ENCODE measurements at places on chromosomes 3 and 15.

DNA sequence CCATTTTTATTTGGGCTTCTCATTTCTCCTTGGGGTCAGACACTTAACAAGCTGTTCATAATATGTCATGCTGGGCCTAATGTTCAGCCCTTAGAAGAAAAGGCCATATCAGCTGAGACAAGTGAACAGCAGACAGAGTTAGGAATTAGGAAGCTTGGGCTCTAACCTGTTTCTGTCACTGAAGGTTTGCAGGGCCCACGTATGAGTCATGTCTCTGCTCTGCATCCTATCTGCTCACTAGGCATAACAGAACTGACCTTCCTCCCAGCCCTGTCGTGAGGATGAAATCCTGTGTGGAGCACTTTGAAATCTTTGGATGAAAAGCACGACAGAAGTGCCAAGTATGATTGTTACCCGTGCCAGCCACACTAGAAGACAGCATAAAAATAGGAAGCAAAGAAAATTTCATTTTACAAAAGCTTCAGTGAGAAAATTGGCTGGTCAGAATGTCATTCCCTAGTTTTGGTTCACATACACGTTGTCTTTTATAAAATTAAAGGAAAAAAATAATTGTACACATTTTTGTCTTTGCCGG is 26.5 kb upstream of the CD47 start:
- no peak for DNase-seq

- DNase-seq = no peak
Observed at GRCh38 chr15:81859737-81860516, 185.9 kb downstream of the MEX3B start.

DNA sequence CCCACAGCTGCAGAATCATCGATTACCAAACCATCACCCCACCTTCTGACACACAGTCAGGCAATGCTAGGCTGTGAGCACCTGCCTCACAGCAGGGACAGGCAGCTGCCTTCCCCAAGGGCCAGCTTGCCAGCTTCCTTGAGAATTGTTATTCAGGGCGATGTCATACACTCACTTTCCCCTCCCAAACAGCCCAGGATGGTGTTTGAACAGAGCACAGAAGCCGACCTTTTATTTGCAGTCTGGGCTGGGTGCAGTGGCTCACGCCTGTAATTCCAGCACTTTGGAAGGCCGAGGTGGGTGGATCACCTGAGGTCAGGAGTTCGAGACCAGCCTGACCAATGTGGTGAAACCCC is 84.5 kb upstream of the HERC1 start:
- DNase-seq = no peak

GRCh38 chr15:86183596-86184491 is 104.2 kb downstream of the AGBL1 start:
- no peak for DNase-seq

- no peak for DNase-seq
Observed at GRCh38 chr3:112966633-112967032, 8.3 kb downstream of the CD200R1 start.

- DNase-seq = peak; percentile 75
Observed at GRCh38 chr3:100047455-100048141, 66.7 kb downstream of the FILIP1L start.

DNA sequence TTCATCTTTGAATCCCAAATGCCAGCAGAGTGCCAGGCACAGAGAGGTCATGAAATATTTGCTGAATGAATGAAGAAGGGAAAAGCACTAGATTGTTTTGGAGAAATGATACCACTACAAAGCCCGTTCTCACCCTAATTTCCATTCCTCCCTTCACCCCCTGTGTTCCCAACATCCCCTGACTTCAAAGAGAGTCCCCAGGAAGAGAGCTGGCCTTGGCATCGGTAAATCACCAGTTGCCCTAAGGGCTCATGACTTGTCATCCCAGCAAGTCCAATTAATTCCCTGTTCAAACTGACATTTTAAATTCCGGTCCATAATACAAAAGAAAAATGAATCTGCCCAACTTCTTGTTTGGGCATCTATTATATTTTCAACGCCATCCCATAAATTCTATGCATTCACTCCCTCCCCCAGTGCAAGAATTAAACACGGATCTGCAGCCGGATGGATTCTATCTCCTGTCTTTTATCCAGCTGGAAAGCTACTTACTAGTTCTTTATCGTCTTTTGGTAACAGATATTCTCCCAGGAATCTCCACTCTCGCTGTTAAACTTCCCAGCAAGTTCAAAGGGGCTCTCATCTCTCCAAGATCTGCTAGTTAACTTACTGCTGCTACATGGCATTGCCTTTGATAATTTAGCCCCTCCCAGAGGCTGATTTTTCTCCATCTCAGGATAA is 63.9 kb upstream of the TSC22D2 start:
- DNase-seq = no peak

DNA sequence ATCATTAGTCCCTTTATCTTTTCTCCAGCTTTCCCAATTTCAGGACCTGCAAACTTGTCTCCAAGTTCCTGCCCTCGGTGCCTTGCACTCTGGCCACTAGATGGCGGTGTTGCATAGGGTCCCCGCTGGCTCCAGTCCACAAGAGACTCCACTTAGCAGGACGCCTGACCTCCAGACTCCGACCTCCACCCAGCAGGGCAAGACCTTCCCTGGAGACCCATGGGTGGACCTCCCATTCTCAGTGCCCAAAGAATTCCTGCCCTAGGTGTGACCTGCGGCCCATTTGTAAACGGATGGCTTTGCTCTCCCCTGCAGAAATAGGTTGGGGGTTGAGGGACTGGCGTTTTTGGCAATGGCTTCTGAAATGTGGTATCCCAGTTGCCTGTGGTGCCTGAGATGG is 82.6 kb downstream of the LSM3 start:
- peak; percentile 42 for DNase-seq

DNA sequence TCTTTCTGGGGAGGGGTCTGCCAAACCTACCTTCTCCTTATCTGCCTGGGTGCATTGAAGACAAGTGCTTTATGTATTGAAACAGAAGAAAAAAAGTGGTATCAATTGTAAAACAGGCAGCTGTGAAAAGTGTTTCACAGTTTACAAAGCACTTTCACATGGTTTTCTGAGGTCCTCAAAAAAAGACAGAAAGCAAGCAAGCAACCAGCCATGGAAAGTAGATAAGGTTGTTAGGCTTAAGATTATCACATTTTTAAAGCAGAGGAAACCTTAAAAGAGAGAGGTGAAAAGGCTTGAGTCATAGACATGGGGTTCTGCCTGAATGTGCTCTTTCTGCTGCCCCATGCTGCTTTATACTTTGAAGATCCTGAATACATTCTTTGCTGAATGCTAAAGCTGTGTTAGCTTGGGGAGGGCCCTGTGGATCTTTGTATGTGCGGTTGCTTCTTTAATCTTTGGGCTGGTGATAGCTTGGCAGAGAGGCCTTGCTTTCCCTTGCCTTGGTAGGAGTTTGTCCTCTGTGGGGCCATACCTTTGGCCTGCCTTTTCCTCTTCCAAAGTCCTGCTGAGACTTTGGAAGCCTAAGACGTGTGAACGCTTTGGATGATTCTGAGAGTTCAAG is 2.6 kb downstream of the SMAD3 start:
- no peak for DNase-seq

DNA sequence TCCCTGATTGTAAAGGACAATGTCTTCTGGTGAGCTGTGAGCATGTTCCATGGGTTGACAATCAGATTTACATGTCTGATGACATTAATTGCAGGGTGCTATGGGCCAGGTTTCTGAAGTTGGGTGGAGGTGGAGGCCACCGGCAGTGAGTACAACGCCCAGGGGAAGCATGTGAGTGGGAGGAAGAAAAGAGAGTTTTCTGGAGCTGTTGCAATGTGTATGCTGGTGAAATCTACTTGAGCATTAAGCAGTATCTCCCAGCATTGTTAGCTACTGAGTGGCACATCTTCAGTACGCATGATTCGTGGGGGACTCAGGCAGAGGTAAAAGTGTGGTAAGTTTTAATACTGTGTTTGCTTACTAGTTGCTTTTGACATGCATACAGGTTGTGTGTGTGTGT is 26.6 kb downstream of the TMEM45A start:
- DNase-seq = no peak

DNA sequence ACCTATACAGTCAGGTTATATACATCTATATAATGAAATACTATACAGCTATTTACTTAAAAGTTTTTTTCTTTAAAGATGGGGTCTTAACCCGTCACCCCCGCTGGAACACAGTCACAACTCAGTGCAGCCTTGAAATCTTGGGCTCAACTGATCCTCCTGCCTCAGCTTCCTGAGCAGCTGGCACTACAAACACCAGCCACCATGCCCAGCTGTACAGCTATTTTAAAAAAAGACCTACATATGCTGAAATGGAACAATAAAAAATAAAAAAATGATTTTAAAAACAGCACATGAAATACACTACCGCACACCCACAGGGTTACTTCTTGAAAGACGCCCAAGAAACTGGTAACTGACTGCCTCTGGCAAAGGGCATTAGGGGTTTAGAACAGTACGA is 3.8 kb downstream of the NCBP2 start:
- DNase-seq = no peak

DNA sequence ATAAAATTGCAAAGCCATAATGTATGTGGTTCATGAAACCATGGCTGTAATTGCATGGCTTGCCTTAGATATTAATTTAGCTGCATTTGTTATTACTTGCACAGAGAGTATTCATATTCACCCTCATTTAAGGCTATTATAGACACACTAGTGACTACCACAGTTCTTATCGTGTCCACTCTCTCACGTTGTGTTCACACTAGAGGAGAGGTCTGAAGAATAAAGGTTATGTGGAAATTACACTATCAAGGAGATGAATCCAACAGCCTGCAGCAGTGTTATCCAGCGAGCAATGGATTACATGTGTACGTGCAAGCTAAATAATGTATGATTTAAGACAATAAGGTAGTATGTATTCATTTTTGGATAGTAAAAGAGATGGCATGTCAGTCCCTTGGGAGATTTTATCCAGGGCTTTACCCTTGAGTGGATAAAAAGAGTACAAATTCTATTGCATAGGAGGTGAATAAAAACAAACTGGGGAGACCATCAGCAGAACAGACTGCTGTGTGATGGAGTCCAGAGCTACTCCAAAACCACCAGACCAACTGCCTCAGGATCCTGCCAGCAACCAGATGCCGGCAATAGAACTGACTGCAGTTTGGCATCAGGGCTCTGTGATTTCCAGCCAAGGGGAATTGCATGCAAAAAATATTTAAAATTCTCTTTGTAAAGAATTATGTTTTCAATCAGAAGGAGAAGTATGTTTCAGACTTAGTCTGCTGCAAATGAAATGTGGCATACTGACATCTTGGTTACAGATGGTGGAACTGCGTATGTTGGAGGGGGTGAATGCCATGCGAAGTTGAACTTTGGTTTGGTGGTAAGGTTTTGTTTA is 146.6 kb downstream of the RBMS3 start:
- DNase-seq = peak; percentile 71

DNA sequence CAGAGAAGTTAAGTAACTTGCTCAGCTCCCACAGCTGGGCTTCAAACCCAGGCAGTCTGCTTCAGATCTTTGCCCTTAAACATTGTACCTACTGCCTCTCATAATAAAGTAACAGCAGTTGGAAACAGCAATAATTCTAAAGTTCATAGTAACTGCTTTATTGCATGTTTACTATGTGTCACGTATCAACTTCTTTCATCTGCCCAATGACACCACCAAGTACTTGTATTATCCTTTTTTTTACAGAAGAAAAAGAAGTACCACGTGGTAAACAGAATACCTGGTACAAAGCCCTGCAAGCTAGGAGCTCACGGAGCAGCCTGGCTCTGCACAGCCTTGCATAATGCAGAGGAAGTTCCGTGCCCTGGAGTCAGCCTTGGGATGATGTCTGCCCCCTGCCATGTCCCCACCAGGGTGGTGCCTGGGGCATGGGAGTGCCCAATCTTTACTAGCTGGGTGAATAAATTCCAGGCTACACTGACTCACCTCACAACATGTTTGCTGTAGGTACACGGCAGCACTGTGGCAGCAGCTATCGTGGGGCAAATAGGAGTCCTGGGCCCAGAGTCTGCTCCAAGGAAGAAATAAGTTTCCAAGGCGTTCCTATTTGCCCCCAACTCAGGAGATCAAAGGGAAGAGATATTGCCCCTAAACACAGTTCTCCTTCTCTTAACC is 77.2 kb downstream of the LDHAL6B start:
- no peak for DNase-seq

DNA sequence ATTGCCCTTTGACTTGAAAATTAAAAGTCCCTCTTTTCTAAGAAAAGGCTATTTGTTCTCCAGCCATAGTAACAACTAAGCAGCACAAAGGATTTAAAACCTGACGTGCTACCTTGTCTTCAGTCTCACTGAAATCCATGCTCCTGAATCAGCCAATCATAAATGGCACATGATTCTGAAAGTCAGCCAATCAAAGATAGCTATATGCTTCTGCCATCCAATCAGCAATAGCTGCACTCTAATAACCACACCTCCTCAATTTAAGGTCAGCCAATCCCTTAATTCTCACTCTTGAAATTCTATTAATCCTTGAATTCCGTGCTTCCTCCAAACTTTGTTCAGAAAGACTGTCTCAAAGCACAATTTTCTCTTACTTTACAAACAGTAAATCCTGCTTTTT is 53.5 kb upstream of the ACAN start:
- DNase-seq = no peak

DNA sequence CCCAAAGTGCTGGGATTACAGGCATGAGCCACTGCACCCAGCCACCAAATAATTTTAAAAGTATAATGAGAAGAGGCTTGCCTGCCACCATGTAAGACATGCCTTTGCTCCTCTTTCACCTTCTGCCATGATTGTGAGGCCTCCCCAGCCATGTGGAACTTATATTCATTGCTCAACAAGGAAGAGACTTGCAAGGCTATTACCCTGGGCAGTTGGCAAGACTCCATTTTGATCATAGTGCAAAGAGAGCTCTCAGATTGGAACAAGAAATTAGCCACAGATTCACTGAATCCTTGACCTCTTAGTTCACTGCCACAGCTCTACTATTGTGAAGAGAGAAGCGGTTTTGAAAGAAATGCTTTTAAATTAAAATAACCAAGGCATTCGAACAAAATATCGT is 6.1 kb downstream of the SCAP start:
- peak; percentile 5 for DNase-seq
